ENCODE measurements at places on chromosomes 1 and 21.

DNA sequence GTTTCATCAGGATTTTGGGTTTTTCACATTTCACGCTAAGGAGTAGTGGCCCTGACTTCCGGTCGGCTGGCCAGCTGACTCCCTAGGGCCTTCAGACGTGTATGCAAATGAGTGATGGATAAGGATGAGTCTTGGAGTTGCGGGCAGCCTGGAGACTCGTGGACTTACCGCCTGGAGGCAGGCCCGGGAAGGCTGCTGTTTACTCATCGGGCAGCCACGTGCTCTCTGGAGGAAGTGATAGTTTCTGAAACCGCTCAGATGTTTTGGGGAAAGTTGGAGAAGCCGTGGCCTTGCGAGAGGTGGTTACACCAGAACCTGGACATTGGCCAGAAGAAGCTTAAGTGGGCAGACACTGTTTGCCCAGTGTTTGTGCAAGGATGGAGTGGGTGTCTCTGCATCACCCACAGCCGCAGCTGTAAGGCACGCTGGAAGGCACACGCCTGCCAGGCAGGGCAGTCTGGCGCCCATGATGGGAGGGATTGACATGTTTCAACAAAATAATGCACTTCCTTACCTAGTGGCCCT, 23.1 kb upstream of the TNFRSF1B start:
- DNase-seq = no peak

DNA sequence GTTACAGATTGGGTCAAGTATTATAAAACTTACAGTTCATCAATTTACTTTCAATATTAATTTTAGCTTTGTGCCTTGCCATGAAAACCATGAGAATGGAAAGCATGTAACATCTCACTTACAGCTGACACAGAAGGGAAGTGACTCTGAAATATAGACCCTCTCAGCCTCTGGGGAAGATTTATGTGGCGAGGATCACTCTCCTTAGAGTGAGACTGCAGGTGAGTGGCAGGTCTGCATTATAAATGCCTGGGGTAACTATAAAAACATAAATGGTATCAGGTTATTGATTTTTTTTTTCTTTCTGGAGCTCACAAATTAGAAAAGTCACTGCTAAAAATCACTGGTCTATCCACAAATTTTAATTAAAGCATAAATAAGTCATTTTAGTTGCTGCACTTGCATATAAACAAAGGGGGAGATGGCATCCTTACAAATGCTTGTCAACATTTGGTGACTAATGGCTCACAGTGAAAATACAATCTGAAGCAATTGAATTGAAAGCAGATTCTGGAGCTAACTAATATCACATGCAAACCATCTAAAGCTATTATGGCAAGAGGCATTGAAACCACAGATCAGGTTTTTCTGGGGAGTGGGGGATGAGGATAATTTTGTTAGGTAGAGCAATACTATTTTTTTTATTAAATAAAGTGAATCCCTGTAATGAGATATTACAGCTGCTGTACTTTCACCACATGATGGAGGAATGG, 200.9 kb downstream of the TM2D1 start:
- no peak for DNase-seq

DNA sequence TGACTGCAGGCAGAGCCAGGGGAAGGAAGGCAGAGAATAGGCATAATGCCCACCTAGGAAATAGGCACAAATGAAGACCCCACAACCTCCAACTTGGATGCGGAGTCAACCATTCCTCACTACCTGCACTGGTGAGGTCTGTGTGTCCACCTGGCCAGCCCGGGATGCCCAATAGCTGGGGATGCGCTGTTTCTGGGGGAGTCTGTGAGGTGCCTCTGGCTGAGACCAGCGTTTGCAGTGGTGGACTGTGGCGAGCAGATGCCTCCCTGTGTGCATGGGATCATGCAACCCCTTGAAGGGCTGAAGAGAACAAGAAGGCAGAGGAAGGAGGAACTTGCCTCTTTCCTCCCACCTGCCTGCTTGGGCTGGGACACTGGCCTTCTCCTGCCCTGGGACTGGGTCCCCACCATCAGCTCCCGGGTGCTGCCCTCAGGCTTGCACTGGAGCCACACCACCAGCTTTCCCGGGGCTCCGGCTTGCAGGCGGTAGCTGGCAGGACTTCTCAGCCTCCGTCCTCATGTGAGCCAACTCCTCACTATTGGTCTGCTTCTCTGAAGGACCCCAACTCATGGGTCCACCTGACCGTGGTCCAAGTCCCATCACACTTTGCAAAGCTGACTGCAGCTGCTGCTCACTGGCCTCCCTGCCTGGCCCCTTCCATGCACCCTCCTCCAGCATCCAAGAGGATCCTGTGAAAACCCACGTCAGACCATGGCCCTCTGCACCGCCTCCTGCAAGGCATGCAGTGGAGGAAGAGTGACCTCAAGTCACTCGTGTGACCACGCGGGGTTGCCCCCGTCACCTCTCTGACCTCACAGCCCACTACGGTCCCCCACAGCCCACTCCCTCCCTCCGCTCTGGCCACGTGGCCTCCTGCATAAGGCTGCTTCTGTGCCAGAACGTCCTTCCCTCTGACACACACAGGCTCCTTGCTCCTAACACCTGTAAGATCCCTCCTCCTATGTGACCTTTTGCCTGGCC, 2.7 kb upstream of the PDE9A start:
- no peak for DNase-seq

DNA sequence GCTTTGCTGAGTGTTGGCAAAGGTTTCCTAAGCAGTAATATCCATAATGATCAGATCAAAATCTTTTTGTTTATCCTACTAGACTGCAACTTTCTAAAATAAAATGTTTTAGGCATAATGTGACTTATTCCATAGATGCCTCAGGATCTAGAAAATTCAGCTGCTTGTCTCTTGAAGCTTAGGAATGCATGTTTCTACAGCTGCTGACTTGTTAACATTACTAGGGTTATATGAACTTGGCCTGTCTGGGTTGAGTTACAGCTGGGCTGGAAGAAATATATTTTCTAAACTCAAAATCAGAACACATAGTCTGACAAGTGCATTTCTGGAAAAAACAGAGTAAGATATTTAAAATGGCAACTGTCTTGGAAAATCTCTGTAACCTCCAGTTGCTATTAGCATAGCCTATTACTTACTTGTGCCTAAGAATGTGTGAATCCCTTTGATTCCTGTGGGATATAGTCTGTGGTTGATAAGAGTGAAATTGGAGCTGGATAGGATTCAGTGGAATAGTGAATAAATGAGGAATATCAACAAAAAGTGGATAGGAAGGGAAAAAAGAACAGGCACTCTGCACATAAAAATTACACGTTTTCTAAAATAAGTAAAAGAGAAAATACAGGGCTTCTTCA, 61.2 kb downstream of the RGS4 start:
- DNase-seq = no peak

- DNase-seq = no peak
Observed at GRCh38 chr1:157034137-157034800, 11.3 kb downstream of the ARHGEF11 start.

DNA sequence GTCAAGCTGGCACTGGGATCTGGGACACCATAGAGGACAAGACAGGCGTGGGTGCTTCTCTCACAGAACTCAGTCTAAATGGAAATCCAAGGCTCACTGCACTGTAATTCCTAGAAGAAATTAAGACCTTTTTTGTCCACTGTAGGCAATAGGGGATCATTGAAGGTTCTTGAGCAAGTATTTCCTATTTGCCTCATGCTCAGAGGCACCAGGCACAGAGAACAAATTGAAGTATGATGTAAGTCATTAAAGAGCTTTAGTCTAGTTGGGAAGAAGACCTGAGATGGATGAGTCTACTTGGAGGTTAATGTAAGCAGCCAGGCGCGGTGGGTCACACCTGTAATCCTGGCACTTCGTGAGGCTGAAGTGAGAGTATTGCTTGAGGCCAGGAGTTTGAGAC, 34.6 kb downstream of the EIF2D start:
- no peak for DNase-seq

GRCh38 chr1:16018749-16019643, 1.2 kb upstream of the HSPB7 start:
- no peak for DNase-seq

GRCh38 chr1:56255516-56256152, 323.7 kb downstream of the PLPP3 start:
- DNase-seq = no peak

- DNase-seq = no peak
Observed at GRCh38 chr1:98898940-98899339, 105.7 kb downstream of the PLPPR5 start.

DNA sequence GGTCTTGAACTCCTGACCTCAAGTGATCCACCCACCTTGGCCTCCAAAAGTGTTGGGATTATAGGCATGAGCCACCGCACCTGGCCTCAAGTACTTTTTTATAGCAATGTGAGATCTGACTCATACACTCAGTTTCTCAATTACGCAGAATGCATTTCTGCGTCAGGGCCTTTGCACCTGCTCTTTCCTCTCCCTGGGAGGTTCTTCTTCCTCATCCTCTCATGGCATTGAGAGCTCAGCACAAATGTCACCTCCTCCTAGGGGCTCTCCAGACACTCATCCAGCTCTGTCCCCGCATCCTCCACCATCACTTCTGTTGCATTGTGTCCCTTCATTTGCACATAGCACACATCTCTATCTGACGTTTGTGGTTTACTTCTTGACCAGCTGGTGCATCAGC, 418.8 kb downstream of the PTPRU start:
- DNase-seq = no peak

DNA sequence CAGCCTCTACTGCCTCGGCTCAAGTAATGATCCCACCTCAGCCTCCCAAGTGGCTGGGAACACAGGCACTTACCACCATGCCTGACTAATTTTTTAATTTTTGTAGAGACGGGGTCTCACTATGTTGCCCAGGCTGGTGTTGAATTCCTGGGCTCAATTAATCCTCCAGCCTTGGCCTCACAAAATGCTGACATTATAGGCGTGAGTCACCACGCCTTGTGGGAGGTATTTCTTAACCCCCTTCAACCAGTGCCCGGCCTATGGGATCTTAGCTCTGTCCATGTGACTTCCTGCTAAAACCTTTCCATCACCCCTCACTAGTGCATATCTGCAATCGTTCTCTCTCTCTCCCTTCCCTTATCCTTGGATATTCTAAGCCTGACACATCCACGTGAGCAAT, 86.4 kb downstream of the FOXD2 start:
- no peak for DNase-seq

DNA sequence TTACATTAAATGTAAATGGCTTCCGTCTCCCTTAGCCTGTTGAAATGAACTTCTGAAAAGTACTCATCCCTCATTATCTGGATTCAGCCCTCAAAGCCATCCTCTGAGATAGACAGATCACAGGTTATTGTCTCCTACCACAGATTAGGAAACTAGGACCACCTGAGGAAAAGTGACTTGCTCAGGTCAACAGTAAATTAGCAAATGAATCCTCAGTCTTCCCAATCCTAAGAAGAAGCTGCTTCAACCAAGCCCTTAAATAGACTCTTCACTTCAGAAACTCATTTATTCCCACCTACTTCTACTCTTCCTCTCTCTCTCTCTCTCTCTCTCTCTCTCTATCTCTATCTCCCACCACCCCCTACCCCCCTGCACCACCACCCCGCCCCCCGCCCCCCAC, 152.3 kb downstream of the DMRTA2 start:
- no peak for DNase-seq

- DNase-seq = no peak
Observed at GRCh38 chr1:200034761-200035396, 7.4 kb downstream of the NR5A2 start.

DNA sequence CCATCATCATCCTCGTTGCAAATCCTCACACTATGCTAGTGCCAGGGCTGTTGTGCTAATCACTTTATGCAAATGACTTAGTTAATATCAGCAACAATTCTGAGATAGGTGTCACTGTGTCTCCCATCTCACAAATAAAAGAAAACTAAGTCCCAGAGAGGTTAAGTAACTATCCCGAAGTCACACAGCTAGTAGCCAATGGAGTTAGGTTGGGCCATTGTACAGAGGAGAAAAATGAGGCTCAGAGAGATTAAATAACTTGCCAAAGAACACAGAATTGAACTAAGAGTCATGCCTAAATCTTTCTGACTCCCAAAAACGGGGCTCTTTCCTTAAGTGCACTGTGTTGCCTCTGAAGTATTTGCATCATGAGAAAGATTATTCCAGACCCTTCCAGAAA, 146.4 kb downstream of the MIS18A start:
- no peak for DNase-seq

- DNase-seq = no peak
Observed at GRCh38 chr1:186792870-186793581, 35.7 kb upstream of the PLA2G4A start.

- no peak for DNase-seq
Observed at GRCh38 chr1:20191266-20191825, 5.0 kb upstream of the PLA2G2C start.

- DNase-seq = no peak
Observed at GRCh38 chr1:54808443-54809207, 7.5 kb upstream of the TTC22 start.

- DNase-seq = no peak
Observed at GRCh38 chr1:234755449-234755863, 145.5 kb upstream of the IRF2BP2 start.

- no peak for DNase-seq
Observed at GRCh38 chr1:228141226-228142044, 1.4 kb downstream of the GUK1 start.

DNA sequence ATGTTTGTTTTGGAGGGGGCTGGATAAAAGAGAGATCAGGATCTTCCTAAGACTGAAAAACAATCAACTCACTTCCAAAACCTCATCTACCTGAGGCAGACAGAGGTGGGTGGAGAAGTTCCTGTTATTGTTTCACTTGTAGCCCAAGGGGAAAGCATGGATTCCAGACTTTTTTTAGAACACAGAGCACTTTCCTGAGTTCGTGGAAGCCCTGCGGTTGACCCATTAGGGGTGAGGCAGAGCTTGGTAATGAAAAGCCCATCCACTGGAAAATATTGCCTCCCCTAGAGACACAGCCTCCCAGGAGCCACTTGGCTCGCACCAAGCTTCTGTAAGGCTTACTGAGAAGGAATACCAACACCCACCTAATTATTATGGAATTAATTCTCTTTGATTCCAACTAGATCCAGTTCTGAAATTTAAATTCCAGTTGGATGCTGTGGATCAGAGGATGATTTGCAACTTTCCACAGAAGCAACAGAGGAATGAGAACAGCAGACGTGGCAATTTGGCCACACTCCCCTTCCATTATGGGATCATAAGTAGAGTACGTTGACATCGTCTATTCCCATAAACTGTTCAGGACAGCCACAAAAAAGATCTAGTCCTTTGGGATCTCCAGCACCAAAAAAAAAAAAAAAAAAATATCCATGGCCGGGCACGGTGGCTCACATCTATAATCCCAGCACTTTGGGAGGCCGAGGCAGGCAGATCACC, 4.1 kb upstream of the PEF1 start:
- no peak for DNase-seq
